ENCODE measurements at places on chromosomes 5 and 9.

DNA sequence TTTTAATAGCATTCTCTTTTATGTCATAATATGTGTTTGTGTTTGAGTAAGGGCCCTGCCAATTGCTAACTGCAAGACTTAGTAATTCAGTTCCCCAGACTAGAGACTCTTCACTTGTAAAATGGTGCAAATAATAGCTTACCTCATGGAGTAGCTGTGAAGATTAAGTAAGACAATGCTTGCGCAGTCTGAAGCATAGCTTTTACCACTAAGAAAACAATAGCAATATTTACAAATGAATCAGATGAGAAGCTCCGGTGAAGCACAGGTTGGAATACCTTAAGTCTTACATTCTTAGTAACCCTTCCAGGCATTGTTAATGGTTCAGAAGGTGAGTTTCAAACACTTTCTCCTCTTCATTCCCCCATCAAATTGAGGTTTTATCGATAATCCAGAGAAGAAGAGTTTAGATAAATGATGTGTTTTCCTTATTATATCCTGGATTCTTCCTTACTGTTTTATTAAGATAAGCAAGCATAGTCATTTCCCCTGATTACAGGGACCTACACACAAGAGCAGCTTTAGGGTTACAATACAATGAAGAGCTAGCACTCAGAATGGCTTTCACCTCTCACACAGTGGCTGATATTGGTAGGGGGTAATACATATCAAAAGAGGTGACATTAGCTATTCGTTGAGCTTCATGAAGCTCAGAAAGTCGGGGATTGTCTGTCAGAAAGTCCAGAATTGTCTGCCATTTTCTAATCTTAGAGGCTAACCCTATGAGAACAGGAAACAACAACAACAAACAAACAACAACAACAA is 96.4 kb upstream of the EDIL3 start:
- H3K4me1 ChIP-seq, result no peaks in the 10 kb centered on the region
- H3K36me3 ChIP-seq, result no peaks in the 10 kb centered on the region
- no peak overlapping the region for H3K4me3 ChIP-seq

DNA sequence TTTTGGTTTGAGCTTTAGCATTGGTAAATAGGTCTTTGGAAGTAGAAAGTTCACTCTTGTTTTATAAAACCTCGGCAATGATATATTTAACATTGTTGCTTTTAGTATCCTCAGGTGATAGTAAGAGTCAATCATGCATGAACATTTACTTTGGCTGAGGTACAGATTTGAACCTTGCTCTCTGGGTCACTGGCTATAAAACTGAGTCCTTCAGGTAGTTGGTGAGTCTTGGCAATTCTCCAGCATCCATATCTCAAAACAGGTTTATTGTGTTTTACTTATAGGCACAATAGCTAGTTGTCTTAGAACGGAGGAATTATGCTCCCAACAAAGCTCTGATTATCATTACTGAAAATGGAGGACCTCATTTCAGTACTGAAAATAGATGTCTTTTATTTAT is 75.1 kb downstream of the MAT2B start:
- no peak overlapping the region for H3K4me3 ChIP-seq
- no peaks in the 10 kb centered on the region for H3K36me3 ChIP-seq
- no peaks in the 10 kb centered on the region for H3K4me1 ChIP-seq
- no peak for DNase-seq
- H3K27me3 ChIP-seq, result peaks cover 5% of the 10 kb centered on the region

- H3K27ac ChIP-seq, result no peak overlapping the region
- no peak for DNase-seq
- H3K36me3 ChIP-seq, result no peaks in the 10 kb centered on the region
- no peaks in the 10 kb centered on the region for H3K27me3 ChIP-seq
Measured at GRCh38 chr5:717143-717542, 24.0 kb upstream of the TPPP start.

- no peaks in the 10 kb centered on the region for H3K36me3 ChIP-seq
- DNase-seq, result no peak
- H3K4me1 ChIP-seq, result no peaks in the 10 kb centered on the region
- H3K27me3 ChIP-seq, result no peaks in the 10 kb centered on the region
Measured at GRCh38 chr5:133480866-133481265, 131.5 kb downstream of the FSTL4 start.

DNA sequence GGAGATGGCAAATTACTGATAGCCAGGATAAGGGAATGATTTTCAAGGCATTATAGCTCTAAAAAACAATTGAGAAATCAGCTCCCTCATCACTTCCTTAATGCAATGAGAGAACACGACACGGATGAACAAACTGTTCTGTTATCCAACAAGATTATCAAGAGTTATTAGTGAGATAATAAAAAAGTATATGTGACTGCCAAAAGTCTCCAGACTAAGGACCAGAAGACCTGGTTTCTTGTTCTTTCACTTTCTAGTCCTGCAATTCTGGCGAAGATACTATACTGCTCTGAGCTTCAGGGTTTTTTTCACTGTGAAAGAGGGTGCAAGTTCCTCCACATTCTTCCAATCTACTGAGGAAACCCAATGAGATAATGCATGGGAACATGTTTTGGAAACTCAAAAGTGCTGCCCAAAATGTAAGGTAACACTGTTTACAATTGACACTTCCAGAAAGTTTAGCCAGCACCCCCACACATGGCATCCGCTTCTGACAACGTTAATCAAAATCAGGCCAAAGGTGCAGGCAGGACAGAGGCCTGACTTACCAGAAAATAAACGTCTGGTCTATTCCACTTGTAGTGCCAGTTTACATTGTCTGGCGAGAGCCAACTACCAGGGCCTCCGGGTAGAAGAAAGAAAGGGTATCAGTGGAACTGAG is 254.2 kb downstream of the DOCK8 start:
- no peak overlapping the region for H3K4me3 ChIP-seq
- H3K27ac ChIP-seq, result peak overlapping the region; percentile 91
- no peaks in the 10 kb centered on the region for H3K36me3 ChIP-seq
- peaks cover 14% of the 10 kb centered on the region for H3K4me1 ChIP-seq
- no peak for DNase-seq

GRCh38 chr9:100515578-100516494 is 42.9 kb downstream of the TMEFF1 start:
- H3K4me1 ChIP-seq, result no peaks in the 10 kb centered on the region
- DNase-seq, result no peak
- H3K27me3 ChIP-seq, result no peaks in the 10 kb centered on the region
- no peaks in the 10 kb centered on the region for H3K36me3 ChIP-seq
- H3K4me3 ChIP-seq, result no peak overlapping the region
- no peak overlapping the region for H3K27ac ChIP-seq

DNA sequence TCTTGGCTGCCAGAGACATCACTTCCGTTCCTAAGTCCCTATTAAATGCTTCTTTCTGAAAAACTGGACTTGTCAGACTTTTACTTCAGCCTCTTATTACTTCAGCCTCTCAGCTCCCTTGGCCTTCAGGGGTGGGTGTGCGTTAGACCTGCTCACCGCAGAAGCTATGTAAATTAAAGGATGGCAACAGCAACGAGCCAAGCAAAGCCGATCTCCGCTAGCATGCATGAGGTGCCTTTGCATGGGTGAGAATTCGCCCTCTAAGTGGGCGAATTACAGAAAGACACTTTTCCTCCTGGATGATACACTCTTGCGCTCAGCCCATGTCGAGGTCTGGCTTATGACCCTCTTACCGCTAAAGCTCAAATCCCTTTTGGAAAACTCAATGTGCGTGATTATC is 10.9 kb upstream of the IL3 start:
- H3K27me3 ChIP-seq, result no peaks in the 10 kb centered on the region
- no peak overlapping the region for H3K4me3 ChIP-seq
- no peak overlapping the region for H3K27ac ChIP-seq
- no peak for DNase-seq

DNA sequence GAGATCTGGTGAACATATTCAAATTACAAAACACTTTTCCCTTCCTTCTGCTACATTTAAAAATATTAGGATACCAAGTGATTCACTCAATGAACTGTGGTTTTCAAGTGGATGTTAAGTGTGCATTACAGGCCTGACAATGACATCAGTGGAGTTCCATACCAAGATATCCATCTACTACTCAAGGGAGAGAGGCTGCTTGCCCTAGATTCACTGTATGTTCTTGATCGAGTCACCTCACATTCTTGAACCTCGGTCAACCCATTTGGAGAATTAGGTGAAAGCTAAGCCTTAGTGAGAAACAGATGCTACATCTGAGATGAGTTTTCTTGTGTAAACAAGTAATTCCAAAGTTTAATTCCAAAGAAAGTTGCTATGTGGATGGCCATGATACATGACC is 142.2 kb downstream of the FGF10 start:
- no peak overlapping the region for H3K4me3 ChIP-seq
- no peak for DNase-seq
- no peak overlapping the region for H3K27ac ChIP-seq
- H3K4me1 ChIP-seq, result no peaks in the 10 kb centered on the region
- H3K27me3 ChIP-seq, result no peaks in the 10 kb centered on the region

DNA sequence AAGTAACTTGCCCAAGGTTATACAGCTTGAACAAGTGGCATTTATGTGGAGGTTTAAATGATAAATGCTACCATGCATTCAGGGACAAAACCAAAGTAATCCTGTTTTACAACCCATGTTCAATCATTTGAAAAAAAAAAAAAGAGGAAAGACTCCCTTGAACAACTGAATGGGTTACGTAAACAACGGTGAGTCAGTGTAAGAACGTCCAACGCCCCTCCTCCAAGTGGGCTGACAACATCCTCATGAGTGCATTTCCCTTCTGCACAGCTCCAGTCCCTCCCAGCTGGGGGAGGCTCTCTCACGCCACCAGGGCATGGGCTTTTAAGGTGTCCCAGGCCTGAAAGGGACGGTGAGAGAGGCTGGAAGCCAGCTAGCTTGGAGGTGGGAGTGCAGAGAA is 90.0 kb downstream of the PRRT1B start:
- H3K27ac ChIP-seq, result peak overlapping the region; percentile 92
- H3K27me3 ChIP-seq, result no peaks in the 10 kb centered on the region
- peaks cover 28% of the 10 kb centered on the region for H3K4me1 ChIP-seq
- no peak overlapping the region for H3K4me3 ChIP-seq
- DNase-seq, result peak; percentile 85
- H3K36me3 ChIP-seq, result peaks cover 45% of the 10 kb centered on the region

GRCh38 chr5:150386024-150386855 is 26.5 kb downstream of the CD74 start:
- DNase-seq, result no peak
- no peak overlapping the region for H3K27ac ChIP-seq
- H3K36me3 ChIP-seq, result peaks cover 5% of the 10 kb centered on the region
- H3K27me3 ChIP-seq, result no peaks in the 10 kb centered on the region

- H3K27me3 ChIP-seq, result no peaks in the 10 kb centered on the region
- peaks cover 6% of the 10 kb centered on the region for H3K4me1 ChIP-seq
- H3K4me3 ChIP-seq, result no peak overlapping the region
- no peak overlapping the region for H3K27ac ChIP-seq
- no peak for DNase-seq
- no peaks in the 10 kb centered on the region for H3K36me3 ChIP-seq
Measured at GRCh38 chr9:4581861-4582565, 80.1 kb upstream of the PLPP6 start.

GRCh38 chr9:676780-677438 is 164.6 kb upstream of the DMRT1 start:
- peak overlapping the region; percentile 51 for H3K4me3 ChIP-seq
- peak overlapping the region; percentile 63 for H3K27ac ChIP-seq
- H3K4me1 ChIP-seq, result peaks cover 14% of the 10 kb centered on the region
- DNase-seq, result no peak
- no peaks in the 10 kb centered on the region for H3K27me3 ChIP-seq
- no peaks in the 10 kb centered on the region for H3K36me3 ChIP-seq

DNA sequence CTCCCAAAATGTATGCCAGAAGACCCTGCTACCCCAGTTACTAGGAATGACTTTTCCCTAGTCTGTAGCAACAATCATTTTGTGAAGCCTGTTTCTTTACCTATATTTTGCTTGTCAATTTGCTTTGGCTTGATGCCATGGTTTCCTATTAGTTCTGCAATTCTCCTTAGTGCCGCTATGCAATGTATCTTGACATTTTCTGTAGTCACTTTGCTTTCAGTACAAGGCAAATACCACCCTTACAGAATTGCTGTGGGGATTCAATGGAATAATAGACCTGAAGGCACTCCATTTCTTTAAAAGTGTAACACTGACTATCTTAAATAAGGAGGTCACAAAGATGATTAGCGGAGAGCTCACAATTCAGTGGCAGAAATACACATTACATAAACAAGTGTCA is 291.1 kb downstream of the NR2F1-AS1 start:
- no peaks in the 10 kb centered on the region for H3K27me3 ChIP-seq
- H3K4me1 ChIP-seq, result no peaks in the 10 kb centered on the region
- no peak for DNase-seq
- no peaks in the 10 kb centered on the region for H3K36me3 ChIP-seq
- no peak overlapping the region for H3K27ac ChIP-seq
- H3K4me3 ChIP-seq, result no peak overlapping the region

DNA sequence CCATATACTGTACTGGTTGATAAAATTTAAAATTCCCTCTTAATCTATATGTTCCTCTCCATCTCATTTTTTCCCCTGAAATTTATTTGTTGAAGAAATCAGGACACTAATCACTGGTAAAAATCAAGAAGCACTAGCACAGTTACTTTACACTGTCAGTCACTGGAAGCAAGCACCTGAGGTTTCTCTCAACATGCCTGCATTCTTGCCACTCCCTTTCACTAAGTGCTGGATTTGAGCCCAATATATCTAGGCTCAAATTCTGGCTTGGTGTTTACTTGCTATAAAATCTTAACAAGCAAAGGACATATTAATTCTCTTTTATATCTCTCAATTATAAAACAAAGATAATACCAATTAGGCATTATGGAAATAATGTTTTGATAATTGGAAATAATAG is 58.6 kb downstream of the DIAPH1 start:
- DNase-seq, result no peak
- no peak overlapping the region for H3K4me3 ChIP-seq
- peak overlapping the region; percentile 87 for H3K27ac ChIP-seq
- peaks cover 29% of the 10 kb centered on the region for H3K36me3 ChIP-seq

GRCh38 chr5:156684216-156684615 is 165.9 kb upstream of the PPP1R2B start:
- no peak overlapping the region for H3K4me3 ChIP-seq
- H3K27ac ChIP-seq, result peak overlapping the region; percentile 76
- H3K27me3 ChIP-seq, result no peaks in the 10 kb centered on the region
- no peak for DNase-seq
- H3K36me3 ChIP-seq, result no peaks in the 10 kb centered on the region

DNA sequence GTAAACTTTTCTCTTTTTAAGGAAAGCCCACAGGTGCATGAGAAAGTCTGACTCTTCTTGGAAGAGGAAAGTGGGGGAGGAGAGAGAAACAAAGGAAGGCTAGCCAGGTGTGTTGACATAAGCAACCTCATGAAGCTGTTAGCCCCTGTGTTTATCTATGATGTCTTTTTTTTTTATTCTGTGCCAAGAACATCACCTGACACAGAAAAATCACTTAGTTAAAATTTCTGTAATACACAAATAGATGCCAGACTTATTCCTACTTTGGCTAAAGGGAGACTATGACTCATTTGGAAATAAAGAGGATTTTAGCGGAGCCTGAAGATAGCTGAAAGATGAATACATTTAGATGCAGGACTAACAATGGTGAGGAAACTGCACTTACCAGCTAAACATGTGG is 58.3 kb downstream of the BAAT start:
- peaks cover 3% of the 10 kb centered on the region for H3K27me3 ChIP-seq
- H3K4me3 ChIP-seq, result no peak overlapping the region
- no peaks in the 10 kb centered on the region for H3K4me1 ChIP-seq
- DNase-seq, result no peak
- H3K27ac ChIP-seq, result no peak overlapping the region

- no peaks in the 10 kb centered on the region for H3K27me3 ChIP-seq
- DNase-seq, result no peak
- H3K36me3 ChIP-seq, result no peaks in the 10 kb centered on the region
- no peak overlapping the region for H3K27ac ChIP-seq
- no peak overlapping the region for H3K4me3 ChIP-seq
Measured at GRCh38 chr5:59992206-59992605, 98.7 kb upstream of the PDE4D start.

Data from heart right ventricle (tissue), 16 donors.